ENCODE measurements at places on chromosomes 1 and 21.

- no peak for DNase-seq
These were observed 187.7 kb downstream of the SDCCAG8 start for GRCh38 chr1:243443557-243443956.

GRCh38 chr1:78918157-78918556 is 88.4 kb downstream of the ADGRL4 start:
- peak; percentile 8 for DNase-seq

DNA sequence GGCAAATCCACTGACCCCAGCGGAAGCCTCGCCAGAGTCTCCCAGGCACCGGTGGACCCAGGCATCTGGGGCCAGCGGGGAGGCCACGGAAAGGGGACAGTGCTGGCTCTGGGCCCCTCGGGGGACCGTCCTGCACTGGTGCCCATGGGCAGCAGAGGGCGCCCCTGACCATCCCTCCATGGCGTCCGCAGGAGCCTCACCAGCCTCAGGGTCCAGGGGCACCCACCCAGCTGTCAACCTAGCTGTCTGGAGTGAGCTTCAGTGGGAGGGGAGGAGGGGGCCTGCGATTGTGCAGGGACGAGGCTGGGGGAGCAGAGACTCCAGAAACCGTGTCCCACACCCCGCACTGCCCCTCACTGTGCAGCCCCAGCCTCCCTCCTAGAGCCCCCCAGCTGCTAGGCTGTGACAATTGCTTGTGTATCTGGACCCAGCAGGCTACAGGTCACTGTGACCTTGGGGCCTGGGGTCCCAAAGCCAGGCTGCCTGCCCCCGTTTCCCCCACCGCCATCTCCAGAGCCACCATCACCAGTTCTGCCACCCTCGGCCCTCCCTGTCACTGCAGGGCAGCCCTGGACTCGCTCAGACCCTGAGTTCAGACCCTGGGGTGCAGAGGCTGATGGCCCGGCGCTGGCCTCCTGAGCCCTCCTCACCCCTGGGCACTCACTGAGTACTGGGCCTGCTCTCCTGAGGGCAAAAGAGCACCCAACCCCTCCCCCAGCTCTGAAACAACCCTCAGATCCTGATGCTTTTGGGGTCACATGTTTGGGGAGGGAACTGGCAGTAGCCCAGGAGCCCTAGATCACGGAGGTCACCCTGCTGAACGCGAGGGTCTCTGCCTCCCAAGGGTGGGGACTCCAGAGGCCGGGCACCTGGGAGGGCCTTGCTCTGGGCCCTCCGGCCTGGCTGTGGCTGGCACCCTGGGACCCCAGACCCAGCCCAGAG is 10.6 kb upstream of the COL6A1 start:
- DNase-seq: peak; percentile 22

DNA sequence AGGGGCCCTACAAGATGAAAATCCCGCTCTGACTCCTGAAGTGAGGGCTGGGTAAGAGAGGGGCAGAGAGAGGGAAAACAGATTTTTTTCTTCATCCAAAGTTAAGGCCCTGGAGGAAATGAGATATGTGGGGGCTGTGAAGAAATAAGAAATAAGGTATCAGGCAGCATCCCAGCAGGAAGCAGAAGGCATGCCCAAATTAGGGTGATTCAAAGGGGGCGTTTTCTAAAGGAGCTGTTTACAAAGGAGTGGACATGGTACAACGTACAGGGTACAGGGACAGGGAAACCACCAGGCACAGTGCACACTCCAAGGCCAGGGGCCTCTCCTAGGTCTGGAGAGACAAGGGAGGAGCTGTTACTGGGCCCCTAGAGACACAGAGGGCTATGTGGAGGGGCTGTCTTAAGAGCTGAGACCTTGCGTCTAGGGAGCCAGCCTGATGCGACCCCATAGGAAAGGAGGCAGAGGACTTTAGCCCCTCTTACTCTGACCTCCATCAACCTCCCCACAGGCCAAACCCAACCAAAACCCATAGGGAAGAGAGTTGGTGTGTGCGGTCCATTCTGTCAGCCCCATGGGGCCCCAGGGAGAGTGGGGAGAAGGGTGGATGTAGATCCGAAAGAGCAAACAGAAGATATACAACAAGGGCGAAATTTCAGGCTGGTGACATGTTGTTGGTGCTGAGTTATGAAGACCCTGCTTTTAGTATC is 38.6 kb downstream of the STYXL2 start:
- DNase-seq: no peak

DNA sequence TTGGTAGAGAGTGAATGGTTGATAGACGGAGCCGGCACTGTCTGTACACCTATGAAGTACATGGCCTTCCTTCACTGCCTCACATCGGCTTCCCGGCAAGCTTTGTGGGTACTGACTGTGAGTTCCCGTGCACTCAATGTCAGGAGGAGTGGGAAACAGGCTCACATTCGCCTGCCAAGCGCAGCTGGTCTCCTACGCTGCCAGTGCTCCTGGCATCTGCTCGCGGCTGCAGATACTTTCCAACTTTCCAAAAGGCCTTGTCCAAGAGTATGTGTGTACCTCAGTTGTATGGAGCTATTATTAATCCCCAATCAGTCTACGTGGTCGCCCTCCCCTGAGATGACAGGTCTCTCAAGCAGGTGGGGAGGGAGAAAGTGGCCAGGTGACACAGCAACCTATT is 180.8 kb downstream of the ZSCAN20 start:
- no peak for DNase-seq

DNA sequence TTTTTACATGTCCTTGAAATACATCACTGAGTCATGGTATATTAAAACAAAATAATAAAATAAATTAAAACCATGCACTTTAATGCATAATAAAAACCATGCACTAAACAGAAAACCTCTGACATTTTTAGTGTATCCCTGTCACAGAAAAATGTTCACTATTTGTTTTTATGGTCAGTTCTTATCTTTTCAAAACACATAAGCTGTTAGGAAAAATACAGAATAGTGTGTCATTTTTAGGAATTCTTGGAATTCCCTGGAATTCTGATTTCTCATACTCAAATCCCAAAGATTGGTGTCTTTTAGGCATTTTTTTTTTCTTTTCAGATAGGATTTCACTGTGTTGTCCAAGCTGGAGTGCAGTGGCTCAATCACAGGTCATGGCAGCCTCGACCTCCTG is 25.1 kb upstream of the TINAGL1 start:
- no peak for DNase-seq

- no peak for DNase-seq
These were observed 20.1 kb downstream of the TP73 start for GRCh38 chr1:3672231-3672970.

- DNase-seq: no peak
These were observed 61.9 kb upstream of the ADAM30 start for GRCh38 chr1:119958223-119958622.

DNA sequence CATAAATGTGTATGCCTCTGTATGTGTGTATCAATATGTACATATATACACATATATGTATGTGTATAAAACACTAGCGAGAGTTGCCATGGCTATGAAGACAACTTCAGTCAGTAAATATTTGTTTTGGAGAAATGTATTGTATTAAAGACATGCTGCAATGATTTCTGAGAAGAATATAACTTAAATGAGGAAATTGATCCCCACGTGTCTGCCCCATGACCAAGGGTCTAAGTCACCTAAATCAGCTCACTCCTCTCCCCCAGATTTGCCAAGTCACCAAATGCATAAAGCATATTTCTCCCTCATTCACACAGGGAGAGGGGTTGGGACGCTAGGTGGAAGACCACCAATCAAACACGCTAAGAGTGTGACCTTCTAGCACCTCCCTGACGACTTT is 58.3 kb upstream of the LYST start:
- no peak for DNase-seq

- DNase-seq: no peak
These were observed 3.1 kb downstream of the TNNT2 start for GRCh38 chr1:201374364-201374763.

GRCh38 chr1:17862121-17862520 is 107.0 kb downstream of the ACTL8 start:
- no peak for DNase-seq

GRCh38 chr1:9275567-9276034 is 17.1 kb upstream of the SPSB1 start:
- peak; percentile 80 for DNase-seq

DNA sequence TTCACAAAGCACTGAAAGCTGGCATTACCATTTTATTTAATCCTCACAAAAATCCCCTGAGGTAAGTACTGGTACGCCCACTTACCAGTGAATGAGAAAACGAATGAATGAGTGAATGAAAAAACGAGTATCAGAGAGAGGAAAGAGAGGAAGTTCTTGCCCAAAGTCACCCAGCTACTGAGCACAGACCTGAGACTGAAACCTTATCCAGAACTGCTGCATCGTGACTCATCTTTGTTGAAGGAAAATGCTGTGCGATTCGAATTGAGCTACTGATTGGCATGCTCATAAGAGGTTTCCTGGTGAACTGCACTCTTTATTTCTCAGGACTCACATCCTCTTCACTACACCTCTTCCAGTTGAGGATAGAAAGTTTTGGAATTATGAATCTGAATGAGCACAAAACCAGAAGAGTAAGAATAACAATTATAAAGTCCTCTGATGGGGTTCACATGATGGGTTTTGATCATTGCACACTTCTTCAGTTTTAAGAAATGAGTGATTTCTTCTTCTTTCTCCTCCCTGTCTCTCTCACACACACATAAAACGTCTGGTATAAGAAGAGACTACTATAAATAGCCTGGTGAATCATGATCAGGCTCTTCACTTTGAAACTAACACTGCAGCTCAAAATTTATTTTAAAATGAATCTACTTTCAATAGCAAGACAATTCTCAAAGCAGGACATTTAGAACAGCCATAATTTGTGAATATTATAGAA is 32.1 kb downstream of the IL12RB2 start:
- DNase-seq: peak; percentile 16

DNA sequence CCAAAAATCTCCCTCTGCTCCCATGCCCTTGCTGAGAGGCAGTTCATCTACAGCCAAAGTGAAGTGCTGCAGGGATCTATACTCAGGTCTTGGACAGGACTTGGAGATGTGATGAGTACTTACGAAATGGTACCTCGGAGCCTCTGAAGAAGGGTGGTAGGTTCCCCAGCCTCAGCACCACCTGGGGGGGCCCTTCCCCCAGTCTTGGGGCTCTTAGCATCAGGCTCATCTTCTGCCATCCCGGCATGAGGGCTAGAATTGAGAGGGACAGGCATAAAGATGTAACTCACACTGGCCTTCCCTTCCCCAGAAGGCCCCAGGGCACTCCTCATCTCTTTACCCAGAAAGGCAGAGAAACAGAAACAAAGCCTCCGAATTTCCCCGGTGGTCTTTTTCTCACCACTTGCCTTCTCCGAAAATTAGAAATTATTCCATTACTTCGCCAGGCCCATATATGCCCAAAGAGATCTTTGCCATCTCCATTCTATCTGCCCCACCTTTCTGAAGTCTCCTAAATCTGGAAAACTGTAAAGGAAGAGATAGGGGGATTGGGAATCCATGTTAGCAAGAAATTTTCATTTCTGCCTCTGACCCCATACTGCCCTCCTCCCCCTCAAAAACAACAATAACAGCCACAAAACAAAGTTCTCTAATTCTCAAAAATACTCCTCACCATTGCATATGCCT is 827 bp downstream of the RFX5 start:
- no peak for DNase-seq

DNA sequence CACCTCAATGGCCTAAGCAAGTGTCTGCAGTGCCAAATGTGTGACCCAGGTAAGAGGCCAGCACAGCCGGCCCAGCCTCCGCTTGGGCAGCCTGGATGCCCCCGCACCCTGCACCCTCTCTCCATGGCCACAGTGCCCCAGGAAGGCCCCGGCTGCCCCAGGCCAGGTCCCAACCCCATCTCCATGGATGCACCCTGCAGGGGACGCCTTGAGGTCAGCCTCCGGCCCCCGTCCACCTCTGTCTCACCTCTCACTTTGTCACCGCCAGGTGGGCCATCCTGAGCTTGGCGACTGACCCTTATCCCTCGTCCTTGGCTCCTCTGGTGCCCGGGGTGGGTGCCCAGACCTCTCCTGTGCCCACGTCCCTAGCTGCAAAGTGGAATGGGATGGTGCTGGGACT is 2.2 kb downstream of the TNFRSF14 start:
- DNase-seq: no peak

GRCh38 chr1:248753708-248754280 is 1.8 kb downstream of the LYPD8 start:
- no peak for DNase-seq

DNA sequence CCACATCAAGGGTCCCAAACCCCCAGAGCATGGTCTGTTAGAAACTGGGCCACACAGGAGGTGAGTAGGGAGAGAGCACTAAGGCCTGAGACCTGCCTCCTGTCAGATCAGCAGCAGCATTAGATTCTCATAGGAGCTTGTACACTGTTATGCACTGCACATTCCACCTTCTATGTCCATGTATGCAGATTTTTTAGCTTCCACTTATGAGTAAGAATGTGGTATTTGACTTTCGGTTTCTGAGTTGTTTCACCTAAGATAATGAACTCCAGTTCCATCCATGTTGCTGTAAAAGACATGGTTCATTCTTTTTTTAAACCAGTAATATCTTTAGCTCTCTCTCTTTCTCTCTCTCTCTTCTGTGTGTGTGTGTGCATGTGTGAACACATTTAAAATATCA is 663 bp upstream of the GBP6 start:
- DNase-seq: no peak

DNA sequence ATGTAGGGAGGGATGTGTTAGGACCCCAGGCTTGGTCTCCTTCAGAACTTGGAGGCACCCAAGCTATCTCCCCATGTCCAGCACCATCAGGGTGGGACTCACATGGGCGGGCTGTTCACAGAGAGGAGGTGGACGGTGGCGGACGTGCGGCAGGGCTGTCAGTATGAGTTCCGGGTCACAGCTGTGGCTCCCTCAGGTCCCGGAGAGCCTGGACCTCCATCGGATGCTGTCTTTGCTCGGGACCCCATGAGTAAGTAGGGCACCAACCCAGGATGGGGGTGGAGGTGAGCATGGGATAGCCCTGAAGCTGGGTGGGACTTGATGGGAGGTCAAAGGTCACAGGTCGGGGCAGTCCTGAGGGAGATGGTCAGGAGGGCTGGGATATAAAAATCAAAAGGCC is 27.8 kb downstream of the IGFN1 start:
- DNase-seq: no peak

- DNase-seq: no peak
These were observed 6.4 kb upstream of the GPR157 start for GRCh38 chr1:9135073-9135836.

DNA sequence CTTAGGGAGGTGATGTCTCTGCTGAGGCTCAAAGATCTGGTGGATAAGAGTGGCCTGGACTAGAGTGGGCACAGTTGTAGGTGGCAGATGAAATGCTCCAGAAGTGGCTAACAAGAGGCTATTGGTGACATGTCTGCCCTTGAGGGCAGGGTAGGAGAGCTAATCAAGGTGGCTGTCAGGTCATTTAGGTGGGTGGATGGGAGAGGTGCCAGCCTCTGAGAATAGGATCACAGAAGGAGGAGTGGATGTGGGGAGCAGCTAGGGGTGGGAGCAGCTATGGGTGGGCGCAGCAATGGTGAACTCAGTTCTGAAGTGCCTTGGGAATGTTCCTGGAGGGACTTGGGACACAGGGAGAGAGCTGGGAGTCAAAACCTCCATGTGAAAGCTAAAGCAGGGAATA is 142.0 kb upstream of the GRIK3 start:
- no peak for DNase-seq

GRCh38 chr1:49465486-49466185 is 558.1 kb downstream of the AGBL4 start:
- DNase-seq: no peak

- DNase-seq: peak; percentile 77
These were observed 20.4 kb upstream of the TARBP1 start for GRCh38 chr1:234499119-234499942.

GRCh38 chr1:223219318-223219635 is 76.2 kb upstream of the TLR5 start:
- DNase-seq: no peak

- peak; percentile 82 for DNase-seq
These were observed 125.0 kb downstream of the TIAM1 start for GRCh38 chr21:31218830-31219608.

GRCh38 chr1:206563367-206564207 is 48.7 kb downstream of the EIF2D start:
- no peak for DNase-seq

All from Caki2 (cell line).